SW480 (cell line): ENCODE measurements at places on chromosomes 1 and 21.

GRCh38 chr21:15009837-15010363 lies 54.9 kb downstream of the NRIP1 start:
- no peak for DNase-seq

GRCh38 chr1:158208586-158209116 lies 28.0 kb downstream of the CD1D start:
- DNase-seq = no peak

GRCh38 chr21:25331286-25331685 lies 276.0 kb downstream of the MRPL39 start:
- DNase-seq = no peak

GRCh38 chr1:84997667-84998600 lies 1.0 kb upstream of the MCOLN2 start:
- peak; percentile 20 for DNase-seq

DNA sequence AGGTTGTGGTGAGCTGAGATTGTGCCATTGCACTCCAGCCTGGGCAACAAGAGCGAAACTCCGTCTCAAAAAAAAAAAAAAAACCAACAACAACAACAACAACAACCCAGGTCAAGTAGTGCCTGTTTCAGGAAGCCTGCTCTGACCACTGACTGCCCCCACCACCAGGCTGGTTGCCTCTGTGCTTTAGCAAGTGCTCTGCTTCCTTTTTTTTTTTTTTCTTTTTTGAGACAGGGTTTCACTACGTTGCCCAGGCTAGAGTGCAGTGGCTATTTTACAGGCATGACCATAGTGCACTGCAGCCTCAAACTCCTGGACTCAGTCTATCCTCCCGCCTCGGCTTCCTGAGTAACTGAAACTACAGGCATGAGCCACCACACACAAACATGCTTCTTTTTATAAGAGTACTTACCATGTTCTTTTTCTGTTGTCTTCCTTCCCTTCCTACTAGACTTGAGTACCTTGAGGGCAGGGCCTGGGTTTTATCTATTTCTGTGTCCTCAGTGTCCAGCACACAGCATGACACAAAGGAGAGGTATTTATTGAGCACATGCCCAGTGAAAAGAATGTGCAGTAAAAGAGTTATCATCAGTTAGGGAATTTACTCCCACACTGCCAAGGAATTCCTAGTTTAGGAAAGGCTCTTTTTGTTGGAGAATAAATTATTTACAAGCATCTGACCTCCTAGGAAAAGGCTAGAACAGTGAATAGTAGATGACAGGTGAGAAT lies 9.9 kb upstream of the COA7 start:
- DNase-seq = peak; percentile 27
